ENCODE measurements at places on chromosomes 7 and 10.

GRCh38 chr10:58590152-58590840 is 77.6 kb downstream of the BICC1 start:
- DNase-seq, result no peak

GRCh38 chr7:137084607-137085380 is 216.3 kb downstream of the CHRM2 start:
- DNase-seq, result no peak

DNA sequence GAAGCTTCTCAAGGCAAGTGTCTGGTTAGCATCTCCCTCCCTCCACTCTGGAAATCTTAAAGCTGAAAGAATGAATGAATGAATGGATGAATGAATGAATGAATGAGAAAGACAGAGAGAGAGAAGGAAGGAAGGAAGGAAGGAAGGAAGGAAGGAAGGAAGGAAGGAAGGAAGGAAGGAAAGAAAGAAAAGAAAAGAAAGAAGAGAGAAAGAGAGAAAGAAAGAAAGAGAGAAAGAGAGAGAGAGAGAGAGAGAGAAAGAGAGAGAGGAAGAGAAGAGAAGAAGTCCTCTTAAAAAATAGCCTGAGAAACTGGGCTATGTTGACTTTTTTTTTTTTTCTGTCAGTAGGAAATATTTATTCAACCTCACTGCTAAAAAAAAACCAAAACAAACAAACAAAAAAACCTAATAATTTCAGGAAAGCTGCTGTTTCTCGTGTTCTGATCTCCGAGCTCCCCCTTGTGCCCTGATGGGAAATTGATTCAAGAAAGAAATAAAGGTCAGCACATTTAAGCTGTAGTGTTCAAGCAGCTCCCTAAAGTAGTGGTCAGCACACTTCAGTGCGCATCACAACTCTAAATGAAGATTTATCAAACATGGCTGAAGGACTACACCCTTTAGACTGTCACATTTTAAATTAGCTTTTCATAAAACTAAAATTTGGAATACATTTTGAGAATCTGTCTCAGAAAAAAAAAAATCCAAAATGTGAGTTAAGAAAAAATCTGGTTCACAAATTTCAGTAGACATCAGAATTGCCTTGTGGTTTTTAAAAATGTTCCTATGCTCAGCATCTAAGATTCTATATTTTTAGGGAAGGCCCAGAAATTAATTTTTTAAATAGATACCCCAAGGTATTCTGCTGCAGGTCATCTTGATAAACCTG is 154.3 kb downstream of the ELAPOR2 start:
- DNase-seq, result no peak

DNA sequence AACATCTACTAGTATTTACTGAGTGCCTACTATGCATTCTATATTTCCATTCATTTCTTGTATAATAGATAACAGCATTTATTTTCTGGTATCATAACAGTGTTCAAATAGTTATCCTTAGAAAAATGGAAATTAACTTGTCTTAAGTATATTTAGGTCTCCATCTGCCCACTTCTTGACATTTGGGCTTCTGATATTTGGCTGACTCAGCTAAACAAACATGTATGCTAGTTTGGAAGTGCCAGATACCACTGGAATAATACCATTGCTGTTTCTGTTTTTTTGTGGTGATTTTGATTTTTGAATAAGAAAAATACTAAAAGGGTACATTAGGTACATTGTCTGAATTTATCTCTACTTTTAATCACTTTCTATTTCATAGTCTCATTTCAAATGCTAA is 169.2 kb downstream of the ST7 start:
- DNase-seq, result no peak

- DNase-seq, result no peak
These were observed 83.7 kb downstream of the JMJD1C start for GRCh38 chr10:63382066-63382465.

DNA sequence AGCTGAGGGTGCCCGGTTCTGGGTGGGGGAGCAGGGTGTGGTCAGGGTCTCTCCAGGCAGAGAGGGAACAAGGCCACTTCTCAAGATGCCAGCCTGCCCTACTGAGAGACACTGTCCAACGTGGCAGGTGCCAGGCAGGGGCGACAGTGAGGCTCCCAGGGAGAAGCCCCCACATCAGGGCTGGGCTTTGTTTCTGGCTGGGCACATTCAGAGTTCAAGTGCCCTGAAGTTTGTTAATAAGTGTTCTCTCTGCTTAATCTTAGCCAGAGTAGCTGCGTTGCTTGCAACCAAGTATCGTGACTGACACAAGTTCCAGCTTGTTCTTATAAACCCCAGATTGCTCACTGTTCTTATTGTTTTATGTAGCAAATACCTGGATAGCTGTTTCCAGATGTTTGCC is 21.8 kb downstream of the FOXL3 start:
- DNase-seq, result no peak

Measured in activated CD4-positive, alpha-beta T cell treated with anti-CD3 and anti-CD28 coated beads, Interleukin-2, amount 50 U/mL, for 24 hours (primary cell).